Fibroblast of skin of scalp (primary cell): ENCODE measurements at places on chromosomes 4 and X.

DNA sequence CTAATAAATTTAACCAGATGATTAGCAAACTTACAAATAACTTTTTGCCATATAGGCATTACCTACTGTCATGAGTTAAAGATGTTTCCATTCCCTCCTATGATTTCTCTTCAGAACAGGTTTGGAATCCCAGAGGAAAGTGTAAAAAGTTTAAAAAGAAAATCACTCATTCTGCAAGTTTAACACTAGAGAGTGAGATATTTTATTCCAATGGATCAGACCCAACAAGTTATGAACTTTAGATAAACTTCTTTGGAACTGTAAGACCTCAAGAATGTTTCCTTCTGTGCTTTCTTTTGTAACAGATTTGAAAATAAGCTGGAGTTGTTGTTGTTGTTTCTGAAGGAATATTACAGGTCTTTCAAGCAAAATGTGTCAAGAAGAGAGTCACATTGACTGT is 51.6 kb downstream of the PPP3CA start:
- no peak for DNase-seq

GRCh38 chr4:145351922-145352321 is 129.7 kb upstream of the SMAD1 start:
- no peak for DNase-seq

DNA sequence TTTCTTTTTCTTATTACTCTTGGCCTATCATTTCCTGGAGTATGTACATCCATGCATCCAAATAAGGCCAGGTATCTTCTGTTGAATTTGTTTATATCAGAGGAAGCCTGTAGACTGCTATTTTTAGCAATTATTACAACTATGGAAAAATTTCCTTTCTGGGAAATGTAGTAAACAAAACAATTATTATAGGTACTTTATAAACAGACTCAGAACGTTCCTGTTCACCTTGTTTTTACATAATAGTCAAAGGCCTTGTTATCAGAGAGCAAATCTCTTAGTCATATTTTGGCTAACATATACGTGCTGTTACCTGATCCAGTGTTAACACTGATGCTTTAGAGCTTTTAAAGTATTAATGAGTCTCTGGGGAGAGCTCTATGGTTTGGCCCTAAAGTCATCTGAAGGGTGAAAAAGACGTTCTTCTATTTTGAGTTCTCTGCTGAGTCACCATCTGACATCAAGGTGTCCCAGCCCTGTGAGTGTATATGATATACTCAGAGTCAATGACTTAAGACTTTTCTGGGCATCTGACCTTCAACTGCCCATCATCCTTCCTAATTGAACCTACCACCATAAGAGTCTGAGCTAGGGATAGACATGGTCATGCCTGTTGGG is 7.3 kb downstream of the SPARCL1 start:
- no peak for DNase-seq

- DNase-seq = no peak
These were observed 47.9 kb downstream of the RGS12 start for GRCh38 chr4:3340700-3341083.

DNA sequence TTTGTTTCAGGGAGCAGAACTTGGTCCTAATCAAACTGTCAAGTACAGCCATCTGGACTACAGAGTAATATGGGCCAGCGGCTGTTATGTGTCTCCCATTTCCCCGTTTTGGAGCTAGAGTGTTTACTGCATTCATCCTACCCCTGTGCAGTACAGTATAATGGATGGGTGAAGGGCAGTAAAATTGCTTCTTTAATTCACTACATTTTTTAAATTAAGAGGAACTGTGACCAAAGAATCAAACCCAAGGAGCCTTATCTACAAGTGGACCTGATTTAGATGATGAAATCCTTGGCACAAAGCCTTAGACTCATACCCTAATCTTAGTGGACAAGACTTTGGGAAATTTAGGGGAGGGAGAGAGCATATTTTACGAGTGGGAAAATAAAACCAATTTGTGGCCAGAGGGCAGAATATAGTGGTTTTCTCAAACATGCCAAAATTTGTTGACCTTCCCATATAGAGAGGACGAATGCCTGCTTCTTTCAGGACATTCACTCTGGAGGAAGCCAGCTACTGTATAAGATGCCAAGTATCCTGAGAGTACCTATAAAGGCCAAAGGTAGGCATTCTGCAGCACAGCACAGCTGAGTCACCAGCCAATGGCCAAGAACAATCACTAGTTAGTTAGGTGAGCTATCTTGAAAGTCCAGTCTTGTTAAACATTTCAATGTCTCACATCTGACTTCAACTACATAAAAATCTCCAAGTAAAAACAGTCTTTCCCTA is 253.8 kb upstream of the KCNIP4 start:
- DNase-seq = peak; percentile 22

DNA sequence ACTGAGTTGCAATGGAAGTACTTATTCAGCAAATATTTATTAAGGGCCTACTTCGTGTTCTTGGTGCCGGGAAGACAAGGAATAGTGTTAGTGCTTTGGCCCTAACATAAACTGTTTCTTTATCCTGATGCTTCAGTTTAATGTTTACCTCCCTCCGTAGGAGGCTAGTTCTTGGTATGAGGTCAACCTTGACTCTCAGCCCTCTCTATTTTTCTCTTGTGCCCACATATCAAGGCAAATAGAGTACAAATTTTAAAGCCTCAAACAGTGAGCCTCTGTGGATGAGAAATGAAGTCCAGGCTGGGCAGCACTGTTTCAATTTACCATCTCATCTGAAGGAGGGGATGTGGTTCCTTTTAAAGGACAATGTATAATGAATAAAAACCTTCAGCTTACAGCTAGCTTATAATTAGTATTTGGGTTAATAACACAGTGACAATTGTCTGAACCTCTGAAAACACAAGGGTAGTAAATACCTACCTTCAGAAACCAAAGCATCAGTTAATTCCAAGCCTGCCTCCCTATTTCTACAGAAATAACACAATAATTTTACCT is 68.5 kb downstream of the SH3RF1 start:
- DNase-seq = no peak

DNA sequence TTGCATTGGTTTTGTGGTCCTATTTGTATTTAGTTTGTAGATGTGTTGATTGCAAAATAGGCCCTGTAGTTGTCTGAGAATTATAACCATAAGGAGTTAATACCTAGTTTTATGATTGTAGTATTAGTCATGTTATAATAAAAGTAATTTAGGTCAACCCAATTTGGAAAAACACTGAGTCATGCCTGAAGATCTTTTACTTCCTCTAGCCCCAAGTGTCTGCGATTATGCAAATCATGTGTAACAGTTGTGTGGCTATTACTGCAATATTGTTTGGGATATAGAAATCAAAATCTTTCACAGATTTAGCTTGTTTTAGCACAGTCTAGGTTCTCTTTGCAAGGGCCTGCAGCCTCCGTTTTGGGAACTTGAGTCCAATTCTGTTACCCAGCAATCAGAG is 12.6 kb downstream of the SRD5A3 start:
- DNase-seq = peak; percentile 84

DNA sequence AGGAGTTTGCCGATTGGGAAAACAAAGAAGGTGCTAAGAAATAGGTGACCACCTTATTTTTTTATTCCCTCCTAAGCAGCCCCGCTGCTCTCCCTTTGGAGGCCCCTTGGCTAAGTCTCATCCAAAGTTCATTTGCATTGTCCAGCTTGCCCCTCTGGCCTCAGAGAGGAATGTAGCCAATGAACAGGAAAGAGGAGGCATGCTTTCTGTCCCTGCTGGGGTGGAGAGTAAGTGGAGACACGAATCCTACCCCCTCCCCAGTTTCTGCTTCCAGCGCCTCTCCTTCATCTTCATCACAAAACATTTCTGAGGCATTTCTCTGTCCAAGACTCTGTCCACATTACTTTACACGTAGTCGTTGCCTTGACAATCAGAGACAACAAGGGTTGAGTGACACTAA is 38.7 kb downstream of the NLGN3 start:
- no peak for DNase-seq

GRCh38 chrX:19964017-19964710 is 26.7 kb downstream of the BCLAF3 start:
- no peak for DNase-seq

GRCh38 chr4:154779362-154779947 is 1.6 kb upstream of the RBM46 start:
- DNase-seq = peak; percentile 17

GRCh38 chr4:89720981-89721380 is 116.0 kb downstream of the SNCA start:
- no peak for DNase-seq
